ENCODE measurements at places on chromosomes 16 and 17.

- no peaks in the 10 kb centered on the region for H3K27me3 ChIP-seq
- no peak overlapping the region for H3K4me3 ChIP-seq
- H3K27ac ChIP-seq = peak overlapping the region; percentile 66
- peaks cover 22% of the 10 kb centered on the region for H3K36me3 ChIP-seq
- no peak for DNase-seq
- peaks cover 9% of the 10 kb centered on the region for H3K4me1 ChIP-seq
Measured at GRCh38 chr16:11677451-11677951, 9.2 kb downstream of the SNN start.

GRCh38 chr17:78224231-78225087 is 7.0 kb upstream of the TMEM235 start:
- no peak overlapping the region for H3K27ac ChIP-seq
- H3K4me3 ChIP-seq = no peak overlapping the region
- peaks cover 4% of the 10 kb centered on the region for H3K4me1 ChIP-seq
- H3K36me3 ChIP-seq = peaks cover 24% of the 10 kb centered on the region
- DNase-seq = no peak

- no peak overlapping the region for H3K27ac ChIP-seq
- no peaks in the 10 kb centered on the region for H3K36me3 ChIP-seq
- H3K4me3 ChIP-seq = no peak overlapping the region
- no peak for DNase-seq
Measured at GRCh38 chr16:3953728-3954410, 73.4 kb upstream of the CREBBP start.

DNA sequence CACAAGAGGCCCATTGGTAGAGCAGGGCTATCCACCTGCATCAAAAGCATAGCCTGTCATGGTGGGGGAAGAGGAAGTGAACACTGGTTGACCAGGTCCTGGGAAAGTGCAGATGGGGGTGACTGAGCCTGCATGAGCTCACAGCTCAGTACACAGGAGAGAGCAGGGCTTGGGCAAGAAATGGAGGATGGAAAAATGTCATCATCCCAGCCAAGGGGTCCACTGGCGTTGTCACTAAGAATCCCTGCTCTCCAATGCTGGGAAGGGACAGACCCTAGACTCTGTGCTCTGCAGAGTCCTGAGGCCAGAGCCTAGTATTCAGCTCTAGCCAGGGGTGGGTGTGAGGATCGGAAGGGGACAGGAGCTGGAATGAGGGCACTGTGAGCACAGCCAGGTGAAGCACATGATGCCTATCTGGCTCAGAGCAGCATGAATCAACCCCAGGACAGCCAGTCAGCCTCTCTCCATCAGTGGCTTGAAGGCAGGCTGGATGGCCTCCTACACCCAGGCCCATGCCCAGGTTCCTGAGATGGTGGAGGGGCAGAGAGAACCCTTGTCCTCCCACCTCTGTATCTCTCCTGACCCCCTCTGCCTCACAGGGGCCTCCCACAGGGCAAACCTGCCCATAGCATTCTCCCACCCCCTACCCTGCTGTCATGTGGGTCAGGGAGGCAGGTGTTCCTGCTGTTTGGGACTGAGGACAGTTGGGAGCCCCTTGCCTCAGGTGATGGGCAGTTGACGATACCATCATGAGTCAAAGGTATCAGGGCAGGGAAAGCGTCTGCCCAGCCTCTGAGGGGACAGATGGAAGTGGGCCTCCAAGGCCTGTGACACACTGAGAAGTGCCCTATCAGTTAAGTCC is 13.8 kb upstream of the CTCF start:
- H3K4me1 ChIP-seq = no peaks in the 10 kb centered on the region
- DNase-seq = no peak
- H3K36me3 ChIP-seq = no peaks in the 10 kb centered on the region
- no peak overlapping the region for H3K27ac ChIP-seq
- no peaks in the 10 kb centered on the region for H3K27me3 ChIP-seq

- H3K4me1 ChIP-seq = peaks cover 47% of the 10 kb centered on the region
- DNase-seq = peak; percentile 63
- peak overlapping the region; percentile 90 for H3K4me3 ChIP-seq
- H3K27me3 ChIP-seq = no peaks in the 10 kb centered on the region
- H3K27ac ChIP-seq = peak overlapping the region; percentile 80
Measured at GRCh38 chr16:48608871-48609651, 919 bp downstream of the N4BP1 start.

- H3K27ac ChIP-seq = no peak within 1 kb of the TSS
- H3K4me1 ChIP-seq = no peaks in the 10 kb centered on the region
- H3K27me3 ChIP-seq = no peaks in the 10 kb centered on the region
- H3K4me3 ChIP-seq = no peak within 1 kb of the TSS
- no peaks in the 10 kb centered on the region for H3K36me3 ChIP-seq
Measured at GRCh38 chr17:4433515-4434031, at the start of gene SPNS3. Gene SPNS3 (plus strand): TSS chr17:4433940. CDS start chr17:4433968, 28 bp downstream.

- H3K36me3 ChIP-seq = peaks cover 62% of the 10 kb centered on the region
- H3K4me1 ChIP-seq = no peaks in the 10 kb centered on the region
- H3K27ac ChIP-seq = no peak overlapping the region
- H3K27me3 ChIP-seq = no peaks in the 10 kb centered on the region
- DNase-seq = no peak
Measured at GRCh38 chr17:76063875-76064546, 8.3 kb downstream of the SRP68 start.

DNA sequence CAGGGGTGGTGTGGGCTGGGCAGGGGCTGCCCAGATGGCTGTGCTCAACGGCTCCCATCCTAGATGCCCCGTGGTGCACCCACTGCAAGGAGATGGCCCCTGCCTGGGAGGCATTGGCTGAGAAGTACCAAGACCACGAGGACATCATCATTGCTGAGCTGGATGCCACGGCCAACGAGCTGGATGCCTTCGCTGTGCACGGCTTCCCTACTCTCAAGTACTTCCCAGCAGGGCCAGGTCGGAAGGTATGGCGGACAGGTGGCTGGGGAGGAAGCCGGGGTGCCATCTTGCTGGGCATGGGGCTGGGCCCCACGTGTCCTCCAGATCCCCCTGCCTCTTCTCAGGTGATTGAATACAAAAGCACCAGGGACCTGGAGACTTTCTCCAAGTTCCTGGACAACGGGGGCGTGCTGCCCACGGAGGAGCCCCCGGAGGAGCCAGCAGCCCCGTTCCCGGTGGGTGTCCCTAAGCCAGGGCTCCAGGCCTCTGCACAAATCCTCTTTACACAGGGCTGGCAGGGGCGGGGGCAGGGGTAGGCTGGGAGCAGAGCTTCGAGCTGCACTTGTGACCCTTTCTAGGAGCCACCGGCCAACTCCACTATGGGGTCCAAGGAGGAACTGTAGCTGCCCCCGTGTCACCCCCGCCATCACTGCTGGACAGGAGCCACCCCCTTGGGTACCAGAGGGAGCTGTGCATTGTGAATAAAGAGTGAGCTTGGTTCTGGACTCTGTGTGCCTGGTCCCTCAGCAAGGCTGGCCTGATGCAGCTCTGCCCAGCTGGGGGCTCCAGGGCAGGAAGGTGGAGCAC is 3.7 kb downstream of the PDIA2 start:
- no peaks in the 10 kb centered on the region for H3K36me3 ChIP-seq
- H3K4me1 ChIP-seq = no peaks in the 10 kb centered on the region
- no peak for DNase-seq
- H3K27me3 ChIP-seq = 0 out of 2 replicates have a peak, but pooled peaks cover under 1% of the 10 kb centered on the region
- no peak overlapping the region for H3K27ac ChIP-seq

DNA sequence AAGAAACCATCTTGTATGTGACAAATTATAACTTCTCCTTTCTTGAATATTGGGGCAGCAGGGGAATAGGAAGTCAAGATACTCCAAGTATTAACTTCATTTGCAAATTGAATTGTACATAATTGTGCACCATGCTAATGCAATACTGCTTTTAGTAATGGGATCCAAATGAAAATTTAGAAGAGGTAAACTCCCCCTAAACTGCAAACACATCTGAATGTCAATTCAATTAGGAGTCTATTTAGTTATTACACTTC is 4.5 kb downstream of the STAT5B start:
- DNase-seq = no peak
- peaks cover 46% of the 10 kb centered on the region for H3K4me1 ChIP-seq
- 0 out of 2 replicates have a peak, but pooled peaks cover under 1% of the 10 kb centered on the region for H3K27me3 ChIP-seq
- H3K36me3 ChIP-seq = no peaks in the 10 kb centered on the region

GRCh38 chr16:10280262-10281170 is 98.3 kb upstream of the GRIN2A start:
- no peak for DNase-seq
- no peaks in the 10 kb centered on the region for H3K36me3 ChIP-seq
- no peak overlapping the region for H3K4me3 ChIP-seq
- no peaks in the 10 kb centered on the region for H3K4me1 ChIP-seq
- no peak overlapping the region for H3K27ac ChIP-seq

- no peaks in the 10 kb centered on the region for H3K4me1 ChIP-seq
- no peak overlapping the region for H3K27ac ChIP-seq
- no peak overlapping the region for H3K4me3 ChIP-seq
- H3K36me3 ChIP-seq = no peaks in the 10 kb centered on the region
Measured at GRCh38 chr16:13793841-13794409, 126.0 kb upstream of the ERCC4 start.

DNA sequence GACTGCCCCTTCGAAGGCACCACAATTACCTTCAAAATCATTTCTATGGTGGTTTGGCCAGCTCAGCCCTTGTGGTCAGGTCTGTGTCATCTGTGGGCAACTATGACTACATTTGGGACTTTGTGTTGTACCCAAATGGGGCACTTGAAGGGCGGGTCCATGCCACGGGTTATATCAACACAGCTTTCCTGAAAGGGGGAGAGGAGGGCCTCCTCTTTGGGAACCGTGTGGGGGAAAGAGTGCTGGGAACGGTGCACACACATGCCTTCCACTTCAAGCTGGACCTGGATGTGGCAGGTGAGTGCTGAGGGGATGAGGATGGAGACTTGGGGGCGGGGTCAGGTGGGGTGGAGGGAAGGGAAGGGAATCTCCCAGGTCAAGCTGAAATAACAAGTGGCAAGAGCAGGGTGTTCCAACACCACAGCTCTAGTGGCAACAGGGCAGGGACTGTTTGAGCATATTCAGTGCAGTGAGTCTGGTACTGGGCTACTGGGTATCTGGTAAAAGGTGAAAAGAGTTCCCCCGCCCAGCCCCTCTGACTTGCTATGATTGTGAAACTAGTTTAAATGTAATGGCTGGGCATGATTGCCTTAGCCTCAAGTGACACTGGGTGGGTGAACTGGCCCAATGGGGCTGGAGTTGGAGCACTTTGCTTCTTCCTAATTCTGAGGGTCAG is 1.7 kb downstream of the AOC2 start:
- H3K4me3 ChIP-seq = no peak overlapping the region
- no peak for DNase-seq
- no peaks in the 10 kb centered on the region for H3K27me3 ChIP-seq
- peaks cover 27% of the 10 kb centered on the region for H3K36me3 ChIP-seq
- no peaks in the 10 kb centered on the region for H3K4me1 ChIP-seq
- H3K27ac ChIP-seq = no peak overlapping the region

- no peak overlapping the region for H3K4me3 ChIP-seq
- H3K27ac ChIP-seq = no peak overlapping the region
- H3K4me1 ChIP-seq = no peaks in the 10 kb centered on the region
- H3K36me3 ChIP-seq = no peaks in the 10 kb centered on the region
Measured at GRCh38 chr16:85819771-85820170, 20.3 kb downstream of the COX4I1 start.

- H3K27me3 ChIP-seq = no peaks in the 10 kb centered on the region
- H3K27ac ChIP-seq = peak overlapping the region; percentile 84
- no peak overlapping the region for H3K4me3 ChIP-seq
- no peak for DNase-seq
Measured at GRCh38 chr17:20999044-20999573, 43.7 kb downstream of the USP22 start.

DNA sequence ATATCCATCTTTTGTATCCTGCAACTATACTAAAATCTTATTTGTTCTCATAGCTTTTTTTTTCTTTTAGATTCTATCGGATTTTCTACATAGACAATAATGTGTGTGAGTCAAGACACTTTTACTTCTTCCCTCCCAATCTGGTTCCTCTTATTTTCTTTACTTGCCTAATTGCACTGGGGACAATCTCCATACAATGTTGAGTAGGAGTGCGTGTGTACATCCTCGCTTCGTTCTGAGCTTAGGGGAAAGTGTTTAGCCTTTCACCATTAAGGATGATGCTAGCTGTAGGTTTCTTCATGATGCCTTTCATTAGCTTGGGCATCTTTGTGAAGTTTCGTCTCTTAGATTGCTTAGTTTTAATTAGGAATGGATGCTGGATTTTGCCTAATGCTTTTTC is 2.9 kb downstream of the SPATA32 start:
- no peak for DNase-seq
- peaks cover 11% of the 10 kb centered on the region for H3K27me3 ChIP-seq
- H3K4me1 ChIP-seq = peaks cover 26% of the 10 kb centered on the region
- H3K36me3 ChIP-seq = no peaks in the 10 kb centered on the region

GRCh38 chr16:72788269-72788809 is 259.6 kb downstream of the ZFHX3 start:
- H3K36me3 ChIP-seq = no peaks in the 10 kb centered on the region
- peaks cover 26% of the 10 kb centered on the region for H3K27me3 ChIP-seq
- H3K4me3 ChIP-seq = peak overlapping the region; percentile 80
- H3K27ac ChIP-seq = no peak overlapping the region
- peaks cover 29% of the 10 kb centered on the region for H3K4me1 ChIP-seq

DNA sequence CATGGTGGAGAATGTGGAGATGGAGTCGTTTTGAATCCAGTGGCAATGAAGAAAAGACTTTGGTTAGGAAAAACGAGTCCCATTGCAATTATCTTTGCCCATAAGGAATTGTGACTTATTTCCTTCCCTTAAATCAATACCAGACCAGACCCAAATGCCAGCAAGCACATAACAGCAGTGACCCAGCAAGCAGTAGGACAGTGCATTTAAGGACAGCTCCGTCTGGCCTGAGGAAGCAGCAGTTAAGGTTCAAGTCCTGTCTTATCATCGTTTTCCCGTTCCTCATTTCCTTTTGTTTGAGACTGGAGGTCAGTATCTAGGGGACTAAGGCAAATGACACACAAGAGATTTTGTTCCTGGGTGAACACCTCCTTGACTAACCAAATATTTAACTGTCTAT is 74.6 kb upstream of the FAM20A start:
- no peak for DNase-seq
- H3K27me3 ChIP-seq = no peaks in the 10 kb centered on the region
- H3K27ac ChIP-seq = no peak overlapping the region
- H3K4me1 ChIP-seq = no peaks in the 10 kb centered on the region

- peak overlapping the region; percentile 8 for H3K4me3 ChIP-seq
- DNase-seq = peak; percentile 17
- H3K36me3 ChIP-seq = no peaks in the 10 kb centered on the region
- H3K27ac ChIP-seq = peak overlapping the region; percentile 51
Measured at GRCh38 chr17:69320908-69321238, 6.1 kb downstream of the ABCA5 start.

- H3K27ac ChIP-seq = no peak overlapping the region
- H3K36me3 ChIP-seq = no peaks in the 10 kb centered on the region
- H3K27me3 ChIP-seq = peaks cover 10% of the 10 kb centered on the region
- H3K4me3 ChIP-seq = peak overlapping the region; percentile 96
Measured at GRCh38 chr16:88685156-88686061, 898 bp downstream of the SNAI3 start.

DNA sequence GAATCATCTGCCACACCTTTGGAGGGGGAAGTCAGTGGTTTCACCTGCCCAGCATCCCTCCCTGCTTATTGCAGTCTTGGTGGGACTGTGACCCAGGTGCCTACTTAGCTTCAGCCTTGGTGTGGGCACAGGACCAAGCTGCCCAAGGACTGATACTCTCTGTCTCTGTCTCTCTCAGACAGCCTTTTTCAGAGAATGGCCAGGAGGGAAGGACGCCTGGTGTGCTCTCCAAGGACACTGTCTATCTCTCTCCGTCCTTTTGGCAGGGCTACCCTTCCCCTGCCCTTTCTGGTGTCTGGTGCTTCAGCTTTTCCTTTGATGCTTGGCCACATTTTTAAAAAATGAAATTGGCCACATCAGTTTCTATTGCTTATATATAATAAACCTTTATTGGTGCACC is 19.6 kb downstream of the PIK3R6 start:
- H3K27ac ChIP-seq = no peak overlapping the region
- no peaks in the 10 kb centered on the region for H3K4me1 ChIP-seq
- no peak overlapping the region for H3K4me3 ChIP-seq
- DNase-seq = no peak
- H3K27me3 ChIP-seq = no peaks in the 10 kb centered on the region

GRCh38 chr17:3659541-3660111 is 8.8 kb downstream of the TAX1BP3 start:
- H3K27me3 ChIP-seq = no peaks in the 10 kb centered on the region
- H3K4me3 ChIP-seq = no peak overlapping the region
- no peaks in the 10 kb centered on the region for H3K4me1 ChIP-seq

Data from GM23338 (cell line).